Breast epithelium (tissue), 4 donors: ENCODE measurements at places on chromosomes 16 and 17. TPM values are rescaled to one million over a fixed set of nuclear protein-coding genes. Genes with fewer than 3 reads are reported as not detected.

GRCh38 chr17:78610951-78611511 lies 33.8 kb upstream of the DNAH17 start:
- no peak for DNase-seq
- H3K4me1 ChIP-seq, result no peaks in the 10 kb centered on the region
- H3K27me3 ChIP-seq, result no peaks in the 10 kb centered on the region
- H3K36me3 ChIP-seq, result no peaks in the 10 kb centered on the region
- H3K4me3 ChIP-seq, result no peak overlapping the region

- no peak for DNase-seq
- H3K27me3 ChIP-seq, result no peaks in the 10 kb centered on the region
- no peaks in the 10 kb centered on the region for H3K36me3 ChIP-seq
- H3K27ac ChIP-seq, result no peak overlapping the region
Measured at GRCh38 chr17:80519091-80519781, 25.4 kb upstream of the RPTOR start.

CCL1 gene
- not detected for total RNA-seq

DNA sequence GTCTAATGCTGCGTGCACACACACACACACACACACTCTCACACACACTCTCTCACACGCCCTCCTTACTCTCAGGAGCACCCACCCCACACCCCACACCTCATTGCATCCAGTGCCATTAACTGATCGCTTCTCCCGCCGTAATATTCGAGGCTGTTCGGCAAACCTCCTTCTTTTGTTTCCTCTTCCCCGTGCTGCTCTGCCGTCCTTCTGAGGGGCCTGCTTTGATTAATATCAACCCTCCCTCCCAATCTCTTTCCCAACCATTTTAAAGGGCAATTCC lies 156.2 kb upstream of the TNRC6C start:
- H3K4me3 ChIP-seq, result no peak overlapping the region
- DNase-seq, result no peak
- no peaks in the 10 kb centered on the region for H3K27me3 ChIP-seq
- H3K27ac ChIP-seq, result no peak overlapping the region
- no peaks in the 10 kb centered on the region for H3K4me1 ChIP-seq

GRCh38 chr16:13307851-13308250 lies 406.5 kb downstream of the SHISA9 start:
- no peak overlapping the region for H3K27ac ChIP-seq
- no peaks in the 10 kb centered on the region for H3K4me1 ChIP-seq
- no peaks in the 10 kb centered on the region for H3K36me3 ChIP-seq
- no peak for DNase-seq
- no peak overlapping the region for H3K4me3 ChIP-seq
- no peaks in the 10 kb centered on the region for H3K27me3 ChIP-seq

GRCh38 chr17:40909351-40909750 lies 24.3 kb upstream of the KRT20 start:
- H3K4me3 ChIP-seq, result no peak overlapping the region
- H3K27ac ChIP-seq, result peak overlapping the region; percentile 91
- DNase-seq, result peak; percentile 87
- H3K4me1 ChIP-seq, result no peaks in the 10 kb centered on the region
- H3K36me3 ChIP-seq, result no peaks in the 10 kb centered on the region

DNA sequence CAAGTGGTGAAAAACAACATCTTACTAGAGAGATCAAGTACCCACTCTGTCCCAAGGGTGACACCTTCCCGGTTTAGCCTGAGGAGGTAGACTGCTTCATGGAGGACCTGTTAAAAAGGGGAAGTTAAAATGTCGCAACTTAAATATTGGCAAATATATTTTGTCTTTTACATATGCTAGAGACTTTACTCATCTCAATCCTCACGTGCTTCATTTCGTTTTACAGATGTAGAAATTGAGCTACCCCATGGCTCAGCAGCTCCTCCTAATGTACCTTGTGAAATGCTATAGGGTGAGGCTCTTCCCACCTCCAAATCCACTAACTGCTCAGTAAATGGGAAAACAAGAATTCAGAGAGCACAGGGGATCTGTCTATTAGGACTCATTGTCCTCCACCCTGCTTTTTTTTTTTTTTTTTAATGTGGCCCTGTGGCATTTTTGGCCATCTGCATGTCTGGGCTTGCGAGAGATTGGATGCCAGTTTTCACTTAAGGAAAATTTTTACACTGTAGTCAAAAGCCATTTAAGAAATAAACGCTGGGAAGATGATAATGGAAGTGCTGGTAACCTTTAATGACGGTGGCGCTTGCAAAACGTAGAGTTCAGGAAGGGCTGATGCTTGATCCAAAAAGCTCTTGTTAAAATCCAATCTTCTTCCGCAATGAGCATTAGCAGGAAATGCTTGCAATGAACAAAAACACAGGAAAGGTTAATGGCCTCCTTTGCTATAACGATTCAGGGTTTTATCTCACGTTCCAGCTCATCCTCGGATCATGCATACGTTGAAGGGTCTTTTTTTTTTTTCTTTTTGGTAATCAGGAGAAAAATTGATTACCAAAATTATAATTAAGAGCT lies 39.8 kb downstream of the HSBP1 start:
- DNase-seq, result no peak
- H3K4me3 ChIP-seq, result no peak overlapping the region
- H3K27me3 ChIP-seq, result no peaks in the 10 kb centered on the region
- no peaks in the 10 kb centered on the region for H3K36me3 ChIP-seq

TP53TG3C gene
- total RNA-seq, result not detected

DNA sequence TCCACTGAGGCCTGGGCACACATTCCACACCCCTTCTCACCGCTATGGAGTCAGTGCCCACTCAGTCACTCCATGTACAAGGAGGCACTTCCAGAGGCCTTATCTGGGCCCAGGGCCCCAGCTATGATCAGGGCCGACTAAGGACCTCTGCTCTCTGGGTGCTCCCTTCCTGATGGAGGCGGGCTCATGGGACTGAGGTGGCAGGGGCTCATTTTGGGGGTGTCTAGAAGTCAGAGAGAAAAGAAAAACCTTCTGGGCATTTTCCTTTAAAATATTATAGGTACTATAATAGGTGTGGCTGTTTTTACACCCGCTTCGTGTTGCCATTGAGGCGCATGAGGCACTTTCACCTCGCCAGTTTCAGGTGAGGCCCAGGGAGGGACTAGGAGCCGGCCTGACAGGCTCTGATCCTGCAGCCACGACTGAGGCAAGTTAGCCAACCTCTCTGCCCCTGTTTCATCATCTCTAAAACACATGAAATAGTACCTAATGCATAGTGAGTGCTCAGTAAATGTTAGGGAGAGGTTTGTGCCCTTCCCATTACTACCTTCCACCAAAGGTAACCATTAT lies 14.4 kb downstream of the B9D1 start:
- H3K27ac ChIP-seq, result no peak overlapping the region
- H3K4me3 ChIP-seq, result no peak overlapping the region
- H3K36me3 ChIP-seq, result no peaks in the 10 kb centered on the region

- no peaks in the 10 kb centered on the region for H3K27me3 ChIP-seq
- no peak overlapping the region for H3K4me3 ChIP-seq
- DNase-seq, result no peak
- no peaks in the 10 kb centered on the region for H3K4me1 ChIP-seq
Measured at GRCh38 chr17:68033636-68034451, 1.7 kb upstream of the KPNA2 start.

TNFSF12 gene
- total RNA-seq, result 39.3 TPM

PDIA2 gene
- total RNA-seq, result not detected

SLC6A2 gene
- total RNA-seq, result 0.64 TPM

ARL2BP gene
- total RNA-seq, result 62.4 TPM

DNA sequence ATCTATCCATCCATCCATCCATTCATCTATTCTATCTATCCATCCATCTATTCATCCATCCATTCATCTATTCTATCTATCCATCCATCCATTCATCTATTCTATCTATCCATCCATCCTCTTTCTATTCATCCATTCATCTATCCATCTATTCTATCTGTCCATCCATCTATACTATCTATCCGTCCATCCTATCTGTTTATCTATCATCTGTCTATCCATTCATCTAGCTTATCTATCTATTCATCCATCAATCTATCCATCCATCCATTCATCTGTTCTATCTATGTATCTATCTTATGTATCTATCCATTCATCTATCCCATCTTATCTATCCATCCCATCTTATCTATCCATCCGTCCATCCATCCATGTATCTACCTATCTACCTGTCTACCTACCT lies 8.8 kb downstream of the RNF213 start:
- H3K27ac ChIP-seq, result no peak overlapping the region
- DNase-seq, result no peak
- no peaks in the 10 kb centered on the region for H3K36me3 ChIP-seq
- no peak overlapping the region for H3K4me3 ChIP-seq
- no peaks in the 10 kb centered on the region for H3K4me1 ChIP-seq

SLC5A11 gene
- 0.16 TPM for total RNA-seq
